ENCODE measurements at places on chromosomes 3 and 15.

DNA sequence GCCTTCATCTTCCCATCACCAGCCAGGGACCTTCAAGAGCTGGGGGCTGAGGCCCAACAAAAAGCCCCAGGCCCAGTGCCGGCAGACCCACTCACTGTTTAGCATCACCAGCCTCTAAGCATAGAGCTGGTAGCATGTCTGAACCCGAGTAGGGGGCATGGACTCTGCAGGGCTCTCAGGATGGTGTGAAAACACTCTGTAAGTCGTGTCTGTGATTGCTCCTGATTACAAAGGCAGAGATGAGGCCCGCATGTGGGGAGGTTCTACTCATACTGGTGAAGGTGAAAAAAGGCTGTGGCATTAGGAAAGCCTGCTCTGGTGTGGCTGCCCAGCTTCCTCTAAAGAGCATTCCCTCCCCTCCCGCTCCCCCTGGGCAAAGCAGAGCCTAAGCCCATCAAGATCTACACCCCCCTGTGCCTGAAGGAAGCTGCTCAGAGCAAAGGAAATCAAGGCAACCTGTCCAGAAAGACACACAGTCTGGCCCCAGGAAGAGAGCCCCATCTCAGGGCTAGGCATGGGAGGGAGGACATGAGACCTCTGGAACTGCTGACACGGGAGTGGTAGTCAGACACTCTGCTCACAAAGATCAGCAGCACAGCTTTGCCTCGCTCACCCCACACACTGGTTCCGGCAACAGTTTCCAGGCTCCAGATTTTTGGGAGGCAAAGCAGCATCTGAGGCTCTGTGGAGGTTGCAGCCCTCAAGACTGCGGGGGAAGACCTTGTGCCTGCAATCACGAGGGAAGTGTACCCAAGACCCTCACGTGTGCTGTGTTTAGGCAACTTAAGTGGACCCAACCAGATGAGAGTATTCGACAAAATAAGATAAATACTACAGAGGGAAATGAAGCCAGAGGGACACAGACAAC, 36.7 kb downstream of the CCDC12 start:
- no peak for DNase-seq

DNA sequence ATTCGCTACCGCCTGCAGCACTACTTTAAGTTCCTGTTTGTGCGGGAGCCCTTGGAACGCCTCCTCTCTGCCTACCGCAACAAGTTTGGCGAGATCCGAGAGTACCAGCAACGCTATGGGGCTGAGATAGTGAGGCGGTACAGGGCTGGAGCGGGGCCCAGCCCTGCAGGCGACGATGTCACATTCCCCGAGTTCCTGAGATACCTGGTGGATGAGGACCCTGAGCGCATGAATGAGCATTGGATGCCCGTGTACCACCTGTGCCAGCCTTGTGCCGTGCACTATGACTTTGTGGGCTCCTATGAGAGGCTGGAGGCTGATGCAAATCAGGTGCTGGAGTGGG, 995 bp downstream of the CHST14 start:
- no peak for DNase-seq

DNA sequence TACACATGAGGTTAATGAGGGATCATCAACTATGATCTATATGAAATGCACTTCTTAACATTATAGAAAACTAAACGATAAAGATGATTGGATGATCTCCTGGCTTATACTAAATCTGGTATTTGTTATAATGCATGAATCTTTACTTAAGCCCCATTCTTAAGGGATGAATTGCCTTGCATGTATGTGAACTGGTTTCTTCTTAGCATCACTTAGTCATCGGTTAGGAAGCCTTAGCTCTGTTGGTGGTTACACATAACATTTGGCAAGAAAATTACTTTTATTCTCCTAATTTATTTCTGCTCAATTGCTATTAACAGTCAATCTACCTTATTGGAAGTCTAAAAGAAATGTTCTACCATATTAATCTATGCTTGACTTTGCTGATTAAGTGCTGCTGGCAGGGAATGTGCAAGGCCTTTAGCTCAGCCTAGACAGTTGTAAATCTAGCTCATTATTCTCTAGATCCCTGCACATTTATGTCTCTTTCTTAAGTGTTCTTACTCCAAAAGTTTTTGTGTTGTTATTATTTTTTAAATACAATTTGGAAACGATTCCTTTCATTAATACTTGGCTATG, 356.0 kb downstream of the ZPLD1 start:
- no peak for DNase-seq

GRCh38 chr3:188573956-188574355, 420.0 kb downstream of the LPP start:
- no peak for DNase-seq

- DNase-seq: no peak
Observed at GRCh38 chr15:95911570-95912279, 418.8 kb upstream of the NR2F2 start.

- DNase-seq: no peak
Observed at GRCh38 chr3:197424674-197425484, 126.5 kb upstream of the DLG1 start.

DNA sequence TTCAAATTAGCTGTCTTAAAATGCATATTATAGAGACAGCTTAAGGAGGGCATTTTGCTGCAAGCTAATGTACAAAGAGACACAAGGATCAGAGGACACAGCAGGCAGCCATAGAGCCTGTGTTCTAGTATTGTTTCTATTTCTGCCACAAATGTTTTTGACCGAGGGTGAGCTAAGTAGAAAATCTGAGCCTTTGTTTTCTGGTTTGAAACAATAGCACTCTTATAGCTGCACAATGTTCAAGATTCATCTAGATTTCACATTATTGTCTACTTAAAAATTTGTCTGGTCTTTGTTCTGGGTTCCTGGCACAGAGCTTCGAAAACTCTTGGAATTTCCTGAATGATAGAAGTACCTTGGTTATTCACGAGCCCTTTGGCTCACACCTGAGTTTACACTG, 40.0 kb upstream of the TUSC7 start:
- DNase-seq: no peak

DNA sequence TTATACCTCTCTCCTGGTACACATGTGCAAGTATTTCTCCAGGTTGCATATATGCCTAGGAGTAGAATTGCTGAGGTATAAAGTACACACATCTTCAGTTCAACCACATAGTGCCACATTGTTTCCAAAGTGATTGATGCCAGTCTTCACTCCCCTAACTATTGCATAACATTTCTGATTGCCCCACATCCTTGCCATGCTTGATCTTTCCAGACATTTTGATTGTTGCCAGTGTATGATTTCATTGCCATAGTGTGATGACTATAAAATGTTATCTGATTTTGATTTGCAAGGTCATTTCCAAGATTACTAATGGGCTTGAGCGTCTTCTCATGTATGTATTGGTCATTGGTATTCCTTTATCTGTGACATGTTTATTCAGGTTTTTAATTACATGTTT, 61.1 kb upstream of the MLF1 start:
- no peak for DNase-seq

DNA sequence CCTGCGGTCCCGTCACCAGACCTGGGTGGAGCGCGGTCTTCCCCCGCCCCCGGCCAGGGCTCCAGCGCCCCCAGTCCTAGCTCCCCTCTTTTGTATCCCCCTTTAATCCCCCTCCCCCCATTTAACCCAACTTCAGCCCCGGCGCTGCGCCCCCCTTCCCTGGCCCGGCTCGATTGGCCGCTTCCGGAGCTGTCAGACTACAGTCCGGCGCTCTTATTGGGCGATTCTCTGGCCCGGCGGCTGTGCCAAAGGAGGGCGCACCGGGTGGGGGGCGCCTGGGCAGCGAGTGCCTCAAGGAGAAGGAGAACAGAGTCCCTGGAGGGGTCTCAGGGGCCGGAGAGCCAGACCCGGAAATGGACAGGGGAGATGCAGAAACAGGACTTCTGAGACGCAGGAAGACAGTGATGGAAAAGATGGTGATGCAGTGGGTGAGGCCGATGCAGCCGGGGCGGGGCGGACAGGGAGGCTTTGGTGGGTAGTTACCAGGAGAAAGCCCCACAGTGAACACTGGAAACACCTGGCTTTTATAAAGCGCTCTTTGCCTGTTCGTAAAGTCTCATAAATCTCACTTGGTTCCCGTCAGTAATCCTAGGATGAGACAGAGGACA, 1.2 kb upstream of the ADCY5 start:
- DNase-seq: no peak

GRCh38 chr3:153426803-153427202, 264.8 kb downstream of the RAP2B start:
- no peak for DNase-seq

DNA sequence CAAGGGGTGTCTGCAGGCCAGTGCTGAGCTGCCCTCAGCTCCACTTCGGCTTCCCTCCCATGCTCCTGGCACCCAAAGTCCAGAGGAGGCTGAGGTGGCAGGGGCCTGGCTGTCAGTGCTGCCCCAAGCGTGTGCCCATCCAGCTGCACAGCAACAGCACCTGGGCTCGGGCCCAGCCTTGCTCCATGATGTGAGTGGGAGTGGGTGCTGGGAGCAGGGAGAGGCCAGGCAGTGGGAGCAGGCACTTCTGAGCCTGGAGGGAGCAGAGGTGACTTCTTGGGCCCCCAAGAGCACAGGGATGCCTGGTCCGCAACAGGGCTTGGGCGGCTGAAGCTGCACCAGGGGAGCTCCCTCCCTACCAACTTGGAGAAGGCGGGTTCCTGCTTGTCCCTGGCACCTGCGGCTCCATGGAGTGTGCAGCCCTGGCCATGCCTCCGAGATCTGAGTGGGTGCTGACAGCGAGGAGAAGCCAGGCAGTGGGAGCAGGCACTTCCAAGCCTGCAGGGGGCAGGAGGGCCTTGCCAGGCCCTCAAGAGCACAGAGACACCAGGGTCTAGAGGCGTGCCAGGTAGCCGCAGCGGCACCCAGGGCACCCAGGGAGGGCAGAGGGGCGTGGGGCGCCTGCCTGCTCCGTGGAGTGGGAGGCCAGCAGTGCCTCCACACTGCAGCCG, 366.7 kb upstream of the SGO1 start:
- no peak for DNase-seq

DNA sequence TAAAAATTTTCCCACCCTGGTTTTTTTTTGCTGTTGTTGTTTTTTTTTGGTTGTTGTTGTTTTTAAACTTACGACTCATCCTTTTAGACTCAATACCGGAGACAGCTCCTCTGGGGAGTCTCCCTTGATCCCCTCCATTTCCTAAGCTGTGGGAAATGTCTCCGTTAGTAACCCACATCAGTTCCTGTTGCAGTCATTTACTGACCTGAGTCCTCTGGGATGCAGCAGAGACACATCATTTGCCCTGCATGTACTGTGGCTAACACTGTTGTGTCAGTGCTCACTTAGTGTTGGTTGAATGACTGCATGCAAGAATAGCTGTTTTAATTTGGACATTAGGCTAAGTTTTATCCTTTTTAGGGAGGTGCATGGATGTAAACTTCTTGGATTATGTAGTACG, 83.8 kb downstream of the MBNL1 start:
- DNase-seq: no peak

- peak; percentile 93 for DNase-seq
Observed at GRCh38 chr15:71294911-71295602, 179.8 kb downstream of the THSD4 start.

Measured in RWPE1 (cell line).